Stimulated activated CD8-positive, alpha-beta memory T cell treated with anti-CD3 and anti-CD28 coated beads, Interleukin-15, amount 100 ng/mL, for 48 hours (primary cell): ENCODE measurements at places on chromosomes 7 and 10.

DNA sequence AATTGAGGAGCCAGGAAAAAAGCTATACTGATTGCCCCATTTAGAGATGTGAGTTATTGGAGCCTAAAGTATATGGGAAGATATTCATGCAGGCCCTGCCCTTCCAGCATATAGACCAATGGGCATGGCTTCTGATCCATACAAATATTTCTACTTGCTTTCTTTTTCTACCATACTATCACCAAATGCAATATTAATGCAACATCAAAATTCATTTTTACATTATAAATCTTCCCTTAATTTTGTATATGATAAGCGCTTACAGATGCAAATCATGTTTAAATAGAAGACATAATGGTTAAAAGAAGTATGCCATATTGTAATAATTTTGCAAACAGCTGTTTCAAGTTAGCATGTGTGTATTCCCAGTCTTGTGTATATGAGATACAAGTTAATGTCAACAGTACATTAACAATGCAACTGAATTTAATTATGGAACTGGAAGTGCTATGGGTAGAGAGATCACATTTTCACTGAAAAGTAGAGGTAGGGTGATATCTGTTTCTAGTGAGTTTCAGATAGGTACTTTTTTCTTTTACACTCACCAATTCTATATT, 24.6 kb upstream of the WNT16 start:
- DNase-seq: no peak

DNA sequence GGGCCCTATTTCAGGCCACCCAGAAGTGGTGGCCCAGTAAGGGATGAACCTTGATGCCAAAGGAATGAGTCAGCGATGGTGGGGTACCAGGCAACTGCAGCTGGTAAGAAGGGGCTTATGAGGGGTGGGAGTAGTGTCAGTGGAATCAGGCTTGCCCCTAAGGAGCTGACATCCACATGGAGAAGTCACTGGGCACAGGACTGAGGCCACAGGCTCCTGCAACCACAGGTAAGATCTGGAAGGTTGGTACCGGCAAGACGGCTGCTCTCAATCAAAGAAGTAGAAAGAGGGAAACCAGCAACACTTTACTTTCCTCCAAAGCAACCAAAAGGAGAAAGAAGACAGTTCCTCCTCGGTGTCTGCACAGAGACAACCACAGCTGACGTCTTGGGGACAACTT, 2.5 kb downstream of the GCK start:
- no peak for DNase-seq

- no peak for DNase-seq
Measured at GRCh38 chr7:13414181-13414580, 575.3 kb downstream of the ETV1 start.

- DNase-seq: no peak
Measured at GRCh38 chr7:44143646-44144250, 2.6 kb upstream of the MYL7 start.

DNA sequence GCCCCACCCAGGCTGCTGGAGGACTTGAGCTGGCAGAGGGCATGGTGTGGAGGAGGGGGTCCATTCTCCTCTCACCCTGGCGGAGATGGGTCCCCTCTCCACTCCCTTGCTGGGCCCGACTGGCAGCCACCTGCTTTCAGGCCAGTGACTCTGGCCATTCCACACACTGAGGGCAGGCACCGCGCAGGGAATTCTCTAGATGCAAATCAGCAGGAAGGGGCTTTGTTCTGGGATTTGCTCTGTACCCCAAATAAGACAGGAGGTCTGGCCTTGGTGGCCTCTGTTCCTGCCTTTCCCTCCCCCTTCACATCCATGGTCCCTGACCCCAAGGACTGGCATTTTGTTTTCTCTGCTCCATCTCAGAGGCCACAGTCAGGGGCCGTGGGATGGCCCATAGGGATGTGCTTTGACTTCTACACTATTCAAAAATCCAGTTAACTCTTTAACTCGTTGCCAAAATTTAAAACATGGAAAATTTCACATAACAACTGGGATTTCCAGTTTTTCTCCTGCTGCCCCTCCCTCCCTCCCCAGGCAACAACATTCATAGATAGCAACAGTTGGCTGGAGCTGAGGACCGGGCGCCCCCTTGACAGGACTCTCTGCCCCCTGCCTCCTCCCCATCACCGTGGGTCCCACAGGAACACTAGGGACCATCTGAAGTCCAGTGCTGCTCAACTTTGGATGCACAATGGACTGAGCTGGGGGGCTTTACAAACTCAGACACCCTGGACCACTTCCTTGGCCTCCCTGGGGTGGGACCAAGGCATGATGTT, 33.9 kb downstream of the PPIF start:
- no peak for DNase-seq

- DNase-seq: no peak
Measured at GRCh38 chr7:33357846-33358245, 228.5 kb downstream of the BBS9 start.

- no peak for DNase-seq
Measured at GRCh38 chr10:122112021-122112616, 123.2 kb downstream of the TACC2 start.

DNA sequence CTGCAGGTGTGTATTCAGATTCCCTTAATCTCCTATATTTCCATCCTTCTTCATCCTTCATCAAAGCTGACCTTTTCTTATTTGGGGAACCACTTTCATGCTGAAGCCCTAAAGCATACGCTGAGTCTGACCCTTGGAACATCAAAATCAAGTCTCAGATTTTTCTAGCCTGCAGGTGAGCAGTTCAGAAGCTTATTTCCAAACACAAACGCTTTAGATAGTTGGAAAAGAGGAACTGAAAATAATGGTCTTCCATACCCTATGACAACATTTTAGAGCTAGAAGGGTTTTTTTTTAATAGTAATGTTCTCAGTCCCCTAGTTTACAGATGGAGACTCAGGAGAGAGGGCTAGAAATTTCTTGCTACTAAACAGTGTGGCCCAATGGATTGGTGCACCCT, 1.6 kb upstream of the AGK start:
- no peak for DNase-seq

- DNase-seq: no peak
Measured at GRCh38 chr10:124240839-124241291, 147.5 kb upstream of the CHST15 start.

DNA sequence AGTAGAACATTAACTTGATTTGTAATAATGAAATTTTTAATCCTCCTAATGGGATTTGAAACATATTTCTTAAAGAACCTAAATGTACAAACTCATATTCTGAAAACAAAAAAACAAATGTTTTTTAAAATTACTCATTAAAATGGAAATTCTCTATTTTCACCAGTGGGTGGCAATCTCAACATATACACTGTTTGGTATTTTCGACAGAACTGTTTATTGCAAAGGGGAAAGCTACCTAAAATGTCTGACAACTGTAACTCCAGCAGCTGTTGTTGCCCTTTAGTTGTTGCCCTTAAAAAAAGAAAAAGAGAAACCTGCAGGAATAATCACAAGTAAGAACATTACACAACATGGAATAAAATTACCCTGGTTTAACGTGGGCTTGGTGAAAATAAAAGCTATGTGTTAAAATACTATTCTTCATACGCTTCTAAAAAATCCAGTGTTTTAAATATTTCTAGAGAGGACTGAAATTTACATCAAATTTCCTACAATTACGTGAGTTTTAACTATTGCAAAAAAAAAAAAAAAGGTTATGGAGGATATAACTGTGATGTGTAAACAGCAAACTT, 54.5 kb downstream of the COL1A2 start:
- no peak for DNase-seq

DNA sequence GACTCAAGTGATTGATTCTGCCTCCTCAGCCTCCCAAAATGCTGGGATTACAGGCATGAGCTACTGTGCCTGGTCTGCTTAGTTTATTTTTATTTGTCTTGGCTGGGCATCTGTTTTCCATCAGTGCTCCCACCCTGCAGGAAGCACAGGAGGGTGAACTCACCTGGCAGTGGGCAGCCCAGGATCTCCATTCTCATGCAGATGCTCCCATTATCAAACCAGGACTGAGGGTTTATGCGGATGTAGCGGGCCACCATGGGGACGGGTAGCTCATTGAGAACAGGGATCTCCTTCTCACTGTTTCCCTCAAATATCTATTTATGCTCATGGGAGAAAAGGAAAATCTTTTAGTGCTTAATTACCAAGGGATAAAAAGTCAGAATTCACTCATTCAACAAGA, 93.8 kb downstream of the CPXM2 start:
- no peak for DNase-seq

GRCh38 chr7:52635021-52635420, 400.4 kb upstream of the POM121L12 start:
- DNase-seq: no peak

- no peak for DNase-seq
Measured at GRCh38 chr7:50405221-50405620, 44.9 kb downstream of the FIGNL1 start.

GRCh38 chr10:55353414-55353813, 552.4 kb upstream of the PCDH15 start:
- DNase-seq: no peak

DNA sequence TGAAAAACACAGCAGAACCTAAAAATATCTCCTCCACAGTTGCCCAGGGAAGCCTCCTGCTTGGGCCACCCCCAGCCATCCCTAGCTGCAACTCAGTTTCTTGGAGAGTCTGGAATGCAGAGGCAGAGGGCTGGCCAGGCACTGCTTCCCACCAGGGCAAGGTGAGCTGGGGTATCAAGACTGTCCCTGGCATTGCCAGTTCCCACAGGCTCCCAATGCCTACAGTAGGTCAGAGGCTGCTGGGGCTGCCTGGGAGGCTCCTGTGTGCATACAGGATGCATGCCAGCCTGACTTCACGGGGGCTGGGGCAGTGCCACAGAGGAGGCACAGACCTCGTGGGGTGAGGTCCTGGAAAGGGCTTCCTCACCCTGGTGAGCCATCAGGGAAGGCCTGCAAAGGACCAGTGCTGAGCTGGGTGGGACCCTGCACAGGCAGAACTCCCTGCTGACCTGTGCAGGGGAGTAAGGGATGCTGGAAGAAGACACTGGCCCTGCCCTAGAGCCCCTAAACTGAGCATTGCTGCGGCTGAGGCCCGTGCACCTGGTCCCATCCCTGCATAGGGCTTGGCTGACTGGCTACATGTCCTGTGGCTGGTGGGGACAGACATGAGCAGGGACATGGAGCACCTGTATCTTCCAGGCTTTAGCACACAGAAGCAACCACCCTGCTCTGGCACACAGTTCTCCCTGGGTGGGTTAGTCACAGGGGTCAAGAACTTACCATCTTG, 121.9 kb upstream of the RET start:
- no peak for DNase-seq

DNA sequence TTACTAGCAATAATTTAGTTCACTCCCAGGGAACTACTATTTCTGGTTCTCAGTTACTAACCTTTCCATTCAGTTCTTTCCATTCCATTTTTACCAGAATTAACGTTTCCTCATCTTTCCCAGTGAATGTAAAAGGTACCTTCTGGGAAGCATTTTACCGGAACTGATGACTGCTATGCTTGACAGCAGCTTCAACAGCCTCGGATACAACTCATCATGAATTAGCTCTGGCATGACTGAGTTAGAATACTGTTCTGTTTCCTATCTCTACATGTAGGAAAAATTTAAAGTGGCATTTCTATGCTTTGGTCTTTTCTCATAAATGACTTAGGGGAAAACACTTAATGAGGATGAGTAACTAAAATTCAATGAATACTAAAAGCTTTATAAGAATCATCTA, 18.6 kb downstream of the TAS2R41 start:
- DNase-seq: no peak

- DNase-seq: no peak
Measured at GRCh38 chr7:51680594-51681399, 364.2 kb upstream of the COBL start.

- DNase-seq: peak; percentile 75
Measured at GRCh38 chr10:114541081-114541796, 116.8 kb downstream of the ABLIM1 start.

DNA sequence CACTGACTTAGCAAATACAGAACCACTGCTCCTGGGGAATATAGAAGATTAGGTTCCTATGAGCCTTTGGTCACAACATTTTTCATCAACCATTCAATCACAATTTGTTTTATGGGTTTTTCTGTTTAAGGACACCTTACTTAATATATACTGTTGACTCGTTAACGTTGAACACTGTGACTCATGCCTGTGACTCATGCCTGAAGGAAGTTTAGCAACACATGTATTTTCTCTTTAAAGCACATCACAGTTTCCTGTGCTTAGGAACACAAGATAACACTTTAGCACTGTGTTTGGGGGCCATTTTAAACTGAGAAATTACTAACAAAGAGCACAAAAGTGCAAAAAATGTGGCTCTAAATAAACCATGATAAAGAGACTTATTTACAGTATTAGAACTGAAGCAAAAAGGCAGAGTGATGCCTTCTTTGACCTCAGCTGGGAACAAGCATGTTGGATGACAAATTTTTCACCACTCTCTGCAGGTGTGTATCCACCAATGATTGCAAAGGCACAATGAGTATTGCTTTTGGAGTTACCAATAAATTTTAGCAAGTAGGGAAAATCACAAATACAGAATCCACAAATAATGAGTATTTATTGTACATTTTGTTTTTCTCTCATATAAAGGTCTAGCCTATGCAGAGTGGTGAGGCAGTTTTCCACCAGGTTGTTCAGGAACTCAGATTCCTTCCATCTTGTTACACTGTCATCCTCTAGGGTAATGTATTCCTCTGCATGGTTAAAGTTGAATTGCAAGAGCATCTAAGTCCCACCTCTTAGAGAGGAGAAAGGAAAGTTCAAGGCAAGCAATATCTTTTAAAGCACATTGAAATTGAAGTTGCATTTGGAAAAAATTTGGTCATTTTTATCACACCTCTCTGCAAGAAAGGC, 7.3 kb downstream of the FGFBP3 start:
- peak; percentile 33 for DNase-seq

DNA sequence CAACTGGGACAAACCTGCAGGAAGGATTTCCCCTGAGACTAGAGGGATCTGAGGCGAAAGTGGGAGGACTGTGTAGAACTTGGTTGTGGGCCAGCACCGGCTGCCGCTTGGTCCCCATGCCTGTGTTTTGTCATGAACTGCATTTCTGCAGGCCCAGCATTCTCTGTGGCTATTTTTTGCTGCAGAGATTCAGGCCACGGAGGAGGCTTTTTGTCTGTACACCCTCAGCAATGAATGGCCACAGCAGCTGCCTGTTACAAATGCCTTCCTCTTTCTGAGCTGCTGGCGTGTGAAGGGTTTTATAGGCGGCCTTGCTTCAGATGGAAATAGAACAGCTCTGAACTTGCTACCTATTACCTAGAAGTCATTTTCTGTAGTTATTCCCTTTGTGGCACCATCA, 164.4 kb downstream of the SH2D4B start:
- DNase-seq: no peak

GRCh38 chr7:43454936-43455518, 127.9 kb upstream of the STK17A start:
- DNase-seq: no peak

- no peak for DNase-seq
Measured at GRCh38 chr10:96967847-96968246, 135.7 kb downstream of the LCOR start.

- no peak for DNase-seq
Measured at GRCh38 chr7:75804705-75805104, 8.9 kb downstream of the CCL24 start.
